ENCODE measurements at places on chromosomes 6 and 20.
A peak's percentile ranks its signal among the peaks of the same experiment; 100 is the strongest.

GRCh38 chr20:51019656-51020592, 3.0 kb downstream of the KCNG1 start:
- no peak for DNase-seq

- no peak for DNase-seq
These were observed 134.9 kb upstream of the BACH2 start for GRCh38 chr6:90431576-90431975.

- DNase-seq, result no peak
These were observed 3.1 kb downstream of the SLC23A2 start for GRCh38 chr20:4998160-4998651.

- no peak for DNase-seq
These were observed 1222.7 kb upstream of the CITED2 start for GRCh38 chr6:140597181-140597580.

DNA sequence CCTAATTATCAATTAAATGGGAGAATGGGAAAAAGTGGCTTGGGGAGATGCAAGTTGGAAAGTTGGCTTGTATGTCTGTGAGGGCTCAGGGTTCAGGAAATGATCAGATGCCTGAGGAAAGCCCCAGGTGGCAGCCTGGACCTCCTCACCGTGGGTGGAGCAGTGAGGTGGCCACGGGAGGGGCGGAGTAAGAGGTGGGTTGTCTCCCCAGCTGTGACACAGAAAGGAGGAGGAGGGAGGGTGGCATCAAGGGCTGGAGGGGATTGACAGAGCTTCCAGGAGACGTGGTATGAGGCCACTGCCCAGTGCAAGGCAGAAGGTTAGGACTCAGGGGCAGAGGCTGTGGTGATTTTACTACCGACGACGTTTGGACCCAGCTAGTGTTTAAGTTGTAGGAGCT, 672.2 kb downstream of the PRKN start:
- DNase-seq, result peak; percentile 18

GRCh38 chr6:16810411-16810810, 49.2 kb upstream of the ATXN1 start:
- no peak for DNase-seq

- no peak for DNase-seq
These were observed 62.1 kb upstream of the RIPOR2 start for GRCh38 chr6:24997905-24998304.

- no peak for DNase-seq
These were observed 365.8 kb upstream of the HSF2 start for GRCh38 chr6:122033564-122034181.

DNA sequence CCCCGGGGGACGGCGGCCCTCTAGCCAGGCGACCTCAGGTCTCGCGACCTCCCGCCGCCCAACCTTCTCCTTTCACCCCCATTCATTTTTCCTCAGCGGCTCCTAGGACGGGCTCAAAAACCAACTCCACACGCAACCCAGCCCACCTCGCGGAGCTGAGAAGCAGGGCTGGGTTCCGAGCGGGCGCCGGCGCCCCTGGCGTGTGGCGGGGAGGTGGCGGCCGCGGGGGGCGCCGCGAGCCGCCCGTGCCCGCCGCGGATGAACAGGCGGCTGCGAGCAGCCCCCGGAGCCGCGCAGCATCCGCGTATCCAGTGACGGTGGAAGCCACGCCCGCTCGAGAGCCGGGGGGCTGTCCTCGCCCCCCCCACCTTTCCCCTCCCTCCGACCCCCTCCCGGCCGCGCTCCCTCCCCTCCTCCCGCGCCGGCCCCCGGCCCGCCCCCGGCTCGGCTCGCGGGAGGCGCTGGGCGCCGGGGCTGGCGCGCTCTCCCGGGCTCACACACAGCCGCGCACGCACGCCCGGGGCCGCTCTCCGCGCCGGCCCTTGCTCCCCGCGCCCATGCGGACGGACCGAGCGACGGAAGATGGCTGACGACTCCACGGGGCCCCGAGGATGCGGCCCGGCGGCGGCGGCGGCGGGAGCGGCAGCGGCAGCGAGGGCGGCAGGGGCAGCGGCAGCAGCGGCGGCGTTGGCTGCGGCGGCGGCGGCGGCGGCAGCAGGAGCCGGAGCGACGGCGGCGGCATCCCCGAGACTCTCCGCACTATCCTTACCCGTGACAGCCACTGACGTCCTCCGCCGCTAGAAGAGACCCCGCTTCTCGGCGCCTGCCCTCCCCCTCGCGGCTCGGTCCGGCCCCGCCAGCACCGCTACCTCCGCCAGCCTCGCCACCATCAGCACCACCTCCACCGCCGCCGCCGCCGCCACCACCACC, at the start of gene SOBP:
SOBP (plus strand) TSS at position 482 of the 930 bp plus-strand sequence. CDS start 500 bp downstream, outside the sequence.
- peak; percentile 55 for DNase-seq

- DNase-seq, result no peak
These were observed 17.6 kb downstream of the CAPN11 start for GRCh38 chr6:44176130-44176761.

GRCh38 chr6:25777031-25777430, 22.5 kb downstream of the SLC17A4 start:
- DNase-seq, result no peak

DNA sequence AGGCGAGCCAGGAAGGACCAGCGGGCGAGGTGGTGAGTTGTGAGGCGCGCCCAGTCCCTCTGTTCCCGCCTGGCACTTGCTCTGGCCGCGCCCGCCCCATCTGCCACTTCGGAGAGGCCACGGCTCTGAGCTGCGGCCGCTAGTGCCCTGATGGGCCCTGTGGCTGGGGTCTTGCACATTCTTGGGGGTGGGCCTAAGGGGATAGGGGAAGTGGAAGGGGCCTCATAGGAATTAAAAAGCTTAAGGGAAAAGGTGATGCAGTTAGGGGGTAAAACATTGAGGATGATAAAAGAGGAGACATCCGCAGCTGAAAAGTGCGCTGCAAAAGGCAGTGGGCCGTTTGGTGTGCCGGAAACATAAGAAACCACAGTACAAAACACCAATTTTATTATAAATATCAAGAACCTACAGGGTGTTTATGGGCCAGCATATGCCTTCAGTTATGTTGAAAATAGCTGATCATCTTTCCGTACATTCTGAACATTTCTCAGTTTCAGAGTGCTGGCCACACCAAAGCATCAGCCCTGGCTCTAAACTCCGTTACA, 1.1 kb upstream of the PSMB8 start:
- DNase-seq, result peak; percentile 47

DNA sequence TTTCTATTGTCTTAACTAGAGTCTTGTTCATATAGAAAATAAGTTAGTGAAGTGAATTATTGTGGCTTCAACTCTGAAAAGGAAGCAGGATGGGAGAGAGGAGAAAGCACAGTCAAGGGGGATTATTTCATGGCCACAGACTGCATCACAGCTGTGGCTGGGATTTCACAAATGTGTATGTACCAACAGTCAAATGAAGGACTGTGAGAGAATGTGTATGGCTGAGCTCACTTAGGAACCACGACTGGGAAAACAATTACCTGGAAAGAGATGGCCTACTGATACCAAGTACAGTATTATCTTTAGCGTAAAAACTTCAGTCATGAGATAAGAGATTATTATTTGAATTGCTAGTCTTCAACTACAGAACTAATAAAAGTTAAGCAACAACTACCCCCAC, 54.9 kb downstream of the SESN1 start:
- no peak for DNase-seq

DNA sequence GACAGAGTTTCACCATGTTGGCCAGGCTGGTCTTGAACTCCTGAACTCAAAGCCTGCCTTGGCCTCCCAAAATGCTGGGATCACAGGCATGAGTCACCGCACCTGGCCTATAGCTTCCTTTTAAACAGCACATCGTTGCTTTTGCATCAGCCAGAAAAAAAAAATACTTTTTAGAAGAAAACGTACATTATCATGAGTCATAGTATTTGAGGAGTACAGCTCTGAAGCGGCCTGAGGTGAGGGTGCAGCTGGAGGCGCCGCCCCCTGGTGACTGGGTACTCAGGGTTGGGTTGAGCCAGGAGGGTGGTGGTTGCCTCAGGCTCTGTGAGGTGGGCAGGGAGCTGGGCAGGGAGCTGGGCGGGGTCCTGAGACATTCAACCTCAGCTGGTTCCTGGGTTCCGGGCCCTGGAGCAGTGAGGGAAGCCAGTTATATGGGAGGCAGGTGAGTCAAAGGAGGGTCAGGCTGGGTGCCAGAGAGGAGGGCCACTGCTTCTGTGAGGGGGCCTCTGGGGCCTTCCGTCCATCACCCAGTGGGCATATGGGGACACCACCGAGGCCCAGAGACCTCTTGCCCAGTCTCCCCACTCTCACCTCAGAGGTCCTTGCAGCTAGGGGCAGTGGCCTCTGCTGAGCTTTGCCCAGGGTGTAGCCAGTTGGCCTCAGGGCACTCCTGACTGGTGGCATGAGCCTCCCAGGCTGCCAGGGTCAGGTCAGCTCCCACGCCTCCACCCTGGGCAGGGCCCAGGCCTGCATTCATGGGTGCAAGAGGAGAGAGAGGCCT, 11.7 kb upstream of the ID1 start:
- DNase-seq, result peak; percentile 76

GRCh38 chr6:120290964-120291363, 941.4 kb upstream of the MAN1A1 start:
- no peak for DNase-seq

DNA sequence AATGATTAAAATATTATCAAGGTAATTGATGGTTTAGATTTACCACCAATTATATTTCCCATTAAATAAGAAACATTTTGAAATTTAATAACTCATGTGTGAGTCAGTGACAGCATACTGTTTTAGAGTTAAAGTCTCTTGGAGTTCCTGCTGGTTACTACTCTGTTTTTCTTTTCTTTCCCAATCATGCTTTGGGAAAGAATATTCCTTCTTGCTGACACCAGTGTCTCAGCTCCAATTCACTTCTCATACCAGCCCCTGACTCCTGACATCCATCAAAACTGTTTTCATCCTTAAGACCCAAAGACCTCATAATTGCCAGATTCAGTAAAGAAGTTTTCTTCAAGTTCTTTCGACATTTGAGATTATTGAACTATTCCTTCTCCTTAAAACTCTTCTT, 50.3 kb downstream of the AIG1 start:
- no peak for DNase-seq

DNA sequence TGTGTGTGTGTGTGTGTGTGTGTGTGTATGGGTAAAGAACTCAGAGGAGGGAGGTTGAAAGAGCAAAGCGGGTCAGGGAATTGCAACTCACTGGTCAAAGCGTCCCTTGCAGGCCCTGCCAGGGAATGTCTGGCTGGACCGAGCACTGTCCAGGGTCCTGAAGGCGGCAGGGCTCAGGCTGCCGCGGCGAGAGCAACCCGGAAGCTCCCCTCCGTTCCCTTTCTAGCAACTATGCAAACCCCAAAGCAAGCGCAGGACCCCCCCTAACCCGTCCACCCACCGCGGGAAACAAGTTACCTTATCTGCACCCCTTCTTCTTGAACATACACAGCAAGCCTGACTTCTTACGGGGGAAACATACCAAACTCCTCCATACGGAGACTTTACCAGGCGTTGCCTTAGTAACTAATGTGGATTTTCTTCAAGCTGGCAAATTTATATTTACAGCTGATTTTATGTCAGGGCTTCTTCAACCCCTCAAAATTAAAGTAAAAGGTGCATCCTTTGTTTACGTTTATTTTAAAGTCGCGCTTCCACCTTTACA, 538 bp upstream of the GRM1 start:
- peak; percentile 47 for DNase-seq

DNA sequence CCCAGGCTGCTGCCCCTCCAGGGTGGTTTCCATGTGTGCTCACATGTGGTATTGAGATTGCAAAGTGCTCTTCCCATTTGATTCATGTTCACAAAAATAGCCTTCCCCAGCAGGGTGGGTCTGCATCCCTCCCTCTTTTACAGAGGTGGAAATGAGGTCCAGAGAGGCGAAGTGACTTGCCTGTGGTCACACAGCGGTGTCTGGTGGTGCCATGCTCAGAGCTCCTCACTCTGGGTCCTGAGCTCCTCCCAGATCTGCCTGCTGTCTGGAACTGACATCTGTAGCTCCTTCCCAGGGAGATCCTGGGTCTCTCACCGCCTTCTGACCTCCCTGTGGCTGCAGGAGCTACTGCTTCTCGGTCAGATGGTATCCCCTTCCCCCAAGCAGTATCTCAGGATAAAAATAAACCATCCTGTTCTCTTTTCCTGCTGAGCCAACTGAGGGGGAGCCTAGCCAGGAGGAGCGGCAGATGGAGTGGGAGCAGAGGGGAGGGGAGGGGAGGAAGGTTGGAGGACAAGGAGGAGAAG, 11.9 kb downstream of the CD40 start:
- DNase-seq, result no peak

GRCh38 chr6:34246563-34247391, 2.0 kb downstream of the SMIM29 start:
- DNase-seq, result peak; percentile 69

- DNase-seq, result no peak
These were observed 140.7 kb downstream of the ZMYND8 start for GRCh38 chr20:47215653-47216397.

DNA sequence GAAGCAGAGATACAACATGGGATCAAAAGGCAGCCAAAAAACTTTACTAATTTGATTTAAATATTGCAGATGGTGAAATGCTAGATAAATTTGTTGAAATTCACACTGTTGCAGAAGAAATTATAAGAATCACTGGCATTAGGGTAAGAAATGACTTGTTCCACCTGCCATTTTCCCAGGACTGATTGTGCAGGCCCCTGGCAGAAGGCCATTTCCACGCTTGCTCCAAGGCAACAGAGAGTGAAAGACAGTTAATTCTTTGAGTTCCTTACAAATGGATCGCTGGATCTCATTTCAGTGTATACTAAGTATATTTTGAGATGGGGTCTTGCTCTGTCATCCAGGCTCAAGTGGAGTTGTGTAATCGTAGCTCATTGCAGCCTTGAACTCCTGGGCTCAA, 67.0 kb upstream of the TMEM181 start:
- DNase-seq, result no peak

DNA sequence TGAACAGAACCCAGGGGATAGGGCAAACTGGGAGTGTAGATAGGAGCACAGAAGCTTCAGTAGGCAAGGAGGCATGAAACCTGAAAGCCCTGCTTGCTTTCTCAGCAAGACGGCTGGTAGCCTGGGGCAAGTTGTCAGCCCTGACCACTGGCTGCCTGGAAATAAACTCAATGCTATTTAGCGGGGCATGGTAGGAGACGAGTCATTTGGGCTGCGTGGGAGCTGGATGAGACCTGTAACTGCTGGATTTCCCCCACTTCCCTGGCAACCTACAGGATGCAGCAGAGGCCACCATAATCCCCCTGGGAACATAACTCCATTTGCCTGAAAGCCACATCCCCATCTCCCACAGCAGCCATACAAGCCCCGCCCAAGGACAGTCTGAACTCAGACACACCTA, 332.6 kb upstream of the TBX18 start:
- DNase-seq, result no peak

GRCh38 chr20:39752262-39752876, 790.2 kb downstream of the DHX35 start:
- DNase-seq, result no peak

GRCh38 chr6:6747371-6747770, 158.9 kb downstream of the LY86 start:
- DNase-seq, result no peak
